ENCODE measurements at places on chromosomes 11 and 22.

GRCh38 chr11:133832991-133833897 is 12.1 kb downstream of the SPATA19 start:
- no peak for DNase-seq

DNA sequence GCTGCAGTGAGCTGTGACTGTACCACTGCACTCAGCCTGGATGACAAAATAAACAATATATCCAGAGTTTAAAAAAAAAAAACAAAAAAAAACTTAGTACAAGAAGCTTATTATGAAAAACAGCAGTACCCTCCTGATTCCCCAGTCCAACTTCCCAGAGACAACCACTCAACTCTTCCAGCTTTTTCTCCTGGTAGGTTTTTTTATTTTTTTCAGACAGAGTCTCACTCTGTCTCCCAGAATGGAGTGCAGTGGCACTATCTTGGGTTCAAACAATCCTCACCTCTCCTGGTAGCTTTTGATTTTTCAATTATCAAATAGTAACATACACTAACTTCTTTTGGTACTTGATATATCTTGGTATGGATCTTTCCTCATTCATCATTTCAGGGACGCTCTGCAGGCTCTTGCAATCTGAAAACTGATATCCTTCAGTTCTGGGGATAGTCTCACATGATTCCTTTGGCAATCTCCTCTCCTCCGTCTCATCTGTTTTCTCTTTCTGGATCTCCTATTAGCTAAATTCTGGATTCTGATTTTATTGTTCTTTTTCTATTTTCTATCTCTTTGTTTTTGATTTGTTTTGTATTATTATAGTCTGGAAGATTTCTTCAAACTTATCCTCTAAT is 44.9 kb downstream of the ALG9 start:
- DNase-seq = no peak

GRCh38 chr11:73614591-73614990 is 16.7 kb upstream of the FAM168A start:
- DNase-seq = no peak

DNA sequence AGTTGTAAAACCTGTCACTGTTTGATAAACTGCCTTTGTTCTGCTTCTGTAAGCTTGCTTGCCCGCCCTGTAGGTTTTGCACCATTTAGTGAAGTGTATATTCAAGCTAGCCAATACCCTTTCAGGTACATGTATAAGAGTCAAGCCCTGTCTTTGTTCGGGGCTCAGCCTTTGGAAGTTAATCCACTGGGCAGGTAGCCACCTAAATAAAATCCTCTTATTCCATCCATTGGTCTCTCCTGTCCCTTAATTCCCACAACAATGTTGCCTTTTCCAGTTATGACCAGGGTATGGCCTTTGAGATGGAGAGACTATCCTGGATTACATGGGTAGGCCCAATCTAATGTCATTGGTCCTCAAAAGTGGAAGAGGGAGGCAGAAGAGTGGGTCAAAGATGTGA is 34.0 kb downstream of the NXPE1 start:
- no peak for DNase-seq

GRCh38 chr11:66325263-66325671 is 8.4 kb upstream of the CD248 start:
- no peak for DNase-seq

DNA sequence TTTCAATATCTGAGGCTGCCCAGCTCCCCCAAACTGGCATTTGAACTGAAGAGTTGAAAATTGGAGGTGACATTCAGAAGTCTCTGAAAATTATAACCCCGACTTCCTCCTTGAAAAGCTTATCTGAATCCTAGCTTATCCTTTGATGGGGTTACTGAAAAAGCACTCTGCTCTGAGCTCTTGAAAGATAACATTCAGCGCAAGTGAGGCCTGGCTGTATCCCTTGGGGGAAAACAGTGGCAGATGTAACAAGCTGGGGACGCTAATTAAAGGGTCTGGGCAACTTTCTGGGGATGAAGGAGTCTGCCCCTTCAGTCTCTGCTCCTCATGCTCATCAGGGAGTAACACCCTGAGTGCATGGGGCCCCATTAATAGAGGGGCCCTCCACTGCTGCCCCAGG is 402.0 kb upstream of the CADM1 start:
- DNase-seq = no peak

DNA sequence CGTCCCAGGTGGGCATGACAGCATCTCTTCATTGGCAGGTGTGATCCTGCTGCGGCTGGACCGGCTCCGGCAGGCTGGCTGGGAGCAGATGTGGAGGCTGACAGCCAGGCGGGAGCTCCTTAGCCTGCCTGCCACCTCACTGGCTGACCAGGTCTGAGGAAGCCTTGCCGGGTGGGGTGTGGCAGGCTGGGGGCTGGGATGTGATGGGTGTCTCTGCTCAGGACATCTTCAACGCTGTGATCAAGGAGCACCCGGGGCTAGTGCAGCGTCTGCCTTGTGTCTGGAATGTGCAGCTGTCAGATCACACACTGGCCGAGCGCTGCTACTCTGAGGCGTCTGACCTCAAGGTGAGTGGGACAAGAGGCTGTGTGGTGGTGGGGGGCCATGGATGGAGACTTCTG is 3.5 kb downstream of the LARGE2 start:
- DNase-seq = no peak

DNA sequence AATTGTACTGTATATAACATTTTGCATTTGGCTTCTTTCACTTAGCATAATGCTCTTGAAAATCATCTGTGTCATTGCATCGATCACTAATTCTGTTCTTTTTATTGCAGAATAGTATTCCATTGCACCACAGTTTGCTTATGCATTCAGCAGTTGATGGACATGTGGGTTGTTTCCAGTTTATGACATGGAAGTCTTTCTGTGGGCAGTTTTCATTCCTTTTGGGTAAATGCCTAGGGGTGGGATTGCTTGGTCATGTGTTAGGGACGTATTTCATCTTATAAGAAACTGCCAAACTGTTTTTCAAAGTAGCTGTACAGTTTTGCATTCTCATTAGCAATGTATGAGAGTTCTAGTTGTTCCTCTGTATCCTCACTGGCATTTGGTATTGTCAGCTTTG is 127.0 kb downstream of the HIPK3 start:
- DNase-seq = no peak

DNA sequence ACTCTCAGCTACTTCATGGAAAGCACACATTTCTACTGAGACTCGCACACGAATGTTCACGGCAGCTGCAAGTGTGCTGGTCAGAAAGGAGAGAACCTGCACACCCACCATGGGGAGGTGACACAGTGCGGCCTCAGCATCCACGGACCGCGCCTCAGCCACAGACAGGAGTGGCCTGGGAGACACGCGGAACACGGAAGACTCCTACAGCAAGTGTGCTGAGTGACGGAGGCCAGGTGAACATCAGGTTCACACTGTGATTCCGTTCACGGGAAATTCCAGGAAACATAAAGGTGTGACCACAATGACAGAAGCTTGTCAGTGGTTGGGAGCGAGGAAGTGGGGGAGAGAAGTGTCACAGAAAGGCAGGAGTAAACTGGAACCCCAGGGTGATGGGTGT is 13.3 kb upstream of the MOB2 start:
- no peak for DNase-seq

- DNase-seq = no peak
Observed at GRCh38 chr11:60950933-60951605, 907 bp downstream of the SLC15A3 start.

DNA sequence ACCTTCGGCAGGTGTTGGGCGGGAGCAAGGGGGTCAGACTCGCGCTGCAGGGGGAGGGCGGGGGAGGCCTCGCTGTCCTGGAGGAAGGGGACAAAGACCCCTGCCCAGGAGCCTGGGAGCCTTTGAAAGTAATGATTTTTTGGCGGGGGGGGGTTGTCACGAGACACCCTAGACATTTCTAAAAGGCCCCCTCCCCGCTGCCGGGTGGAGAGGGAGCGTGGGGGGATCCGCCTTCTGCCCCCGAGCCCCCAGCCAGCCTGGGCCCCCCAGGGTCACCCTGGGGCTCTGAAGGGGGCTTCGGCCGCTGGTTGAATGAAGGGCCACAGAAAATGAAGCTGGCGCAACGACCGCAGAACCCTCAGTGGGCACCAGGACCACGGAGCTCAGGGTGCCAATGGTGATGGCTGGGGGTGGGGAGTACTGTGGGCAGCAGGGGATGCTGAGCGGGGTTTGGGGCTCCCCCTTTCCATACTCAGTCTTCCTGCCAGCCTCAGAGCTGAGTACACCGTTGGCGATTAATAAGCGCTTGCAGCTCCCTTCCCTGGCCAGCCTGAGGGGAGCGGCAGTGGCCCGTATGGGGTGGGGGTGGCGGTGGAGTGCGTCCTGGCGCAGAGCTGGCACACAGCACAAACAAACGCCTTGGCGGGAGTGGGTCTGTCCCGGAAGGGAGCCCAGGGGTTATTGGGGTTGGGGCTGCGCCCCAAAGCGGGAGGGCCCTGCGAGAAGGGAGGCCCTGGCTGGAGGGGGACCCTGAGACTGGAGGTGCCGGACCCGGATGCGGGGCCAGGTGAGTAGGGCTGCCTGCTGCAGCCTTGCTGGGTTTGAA is 1.2 kb upstream of the DUSP8 start:
- peak; percentile 53 for DNase-seq

DNA sequence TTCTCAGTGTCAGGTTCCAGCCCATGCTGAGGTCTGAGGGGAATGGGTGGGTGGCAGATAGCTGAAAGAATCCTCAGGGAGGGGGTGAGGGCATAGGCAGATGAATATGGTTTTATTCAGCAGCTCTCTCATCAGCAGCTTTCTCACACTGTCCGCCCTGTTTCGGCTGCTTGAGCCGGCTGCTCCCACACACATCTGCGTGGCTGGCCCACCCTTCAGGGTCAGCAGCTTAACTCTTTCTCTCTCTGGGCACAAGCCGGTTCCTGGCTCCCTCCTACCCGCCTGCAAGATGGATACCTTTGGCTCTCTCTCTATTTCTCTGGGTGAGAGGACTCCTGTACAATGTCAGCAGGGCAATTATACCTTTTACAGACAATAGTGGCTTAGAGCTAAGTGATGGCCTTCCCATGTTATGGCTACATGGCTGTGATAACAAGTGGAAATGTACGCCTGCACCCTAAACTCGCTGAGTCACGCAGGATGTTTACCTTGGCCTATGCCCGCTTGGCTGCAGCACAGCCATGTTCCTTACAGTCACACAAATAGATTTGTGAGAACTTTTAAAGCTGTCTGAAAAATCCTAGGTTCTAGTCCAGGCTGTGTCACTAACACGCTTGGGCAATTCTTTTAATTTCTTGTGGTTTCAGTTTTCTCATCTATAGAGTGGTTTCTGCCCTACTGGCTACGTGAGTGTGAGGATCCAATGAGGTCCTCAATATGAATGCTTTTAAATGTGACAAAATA is 4.1 kb downstream of the MMP20 start:
- no peak for DNase-seq

GRCh38 chr22:47632701-47633100 is 870.3 kb downstream of the TBC1D22A start:
- no peak for DNase-seq

DNA sequence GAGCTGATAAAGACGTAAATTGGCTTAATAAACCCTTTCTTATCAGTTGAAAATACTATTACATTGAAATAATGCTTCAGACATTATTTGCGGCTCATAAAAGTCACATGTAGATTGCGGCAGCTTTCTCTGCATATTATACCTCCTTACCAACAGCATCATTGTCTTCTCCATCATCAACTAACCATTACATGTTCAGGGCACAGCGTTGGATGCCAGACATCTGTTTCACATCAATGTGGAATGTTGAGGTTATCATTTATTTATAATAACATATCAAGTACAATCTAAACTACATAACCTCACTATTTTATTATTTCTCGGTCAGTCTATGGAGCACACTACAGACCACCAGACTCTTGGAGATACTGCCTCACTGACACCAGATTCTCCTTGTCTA is 573.8 kb upstream of the FAT3 start:
- no peak for DNase-seq

- no peak for DNase-seq
Observed at GRCh38 chr11:47469361-47470179, 20.6 kb upstream of the RAPSN start.

- no peak for DNase-seq
Observed at GRCh38 chr11:4465407-4465806, 16.3 kb downstream of the OR52K2 start.

DNA sequence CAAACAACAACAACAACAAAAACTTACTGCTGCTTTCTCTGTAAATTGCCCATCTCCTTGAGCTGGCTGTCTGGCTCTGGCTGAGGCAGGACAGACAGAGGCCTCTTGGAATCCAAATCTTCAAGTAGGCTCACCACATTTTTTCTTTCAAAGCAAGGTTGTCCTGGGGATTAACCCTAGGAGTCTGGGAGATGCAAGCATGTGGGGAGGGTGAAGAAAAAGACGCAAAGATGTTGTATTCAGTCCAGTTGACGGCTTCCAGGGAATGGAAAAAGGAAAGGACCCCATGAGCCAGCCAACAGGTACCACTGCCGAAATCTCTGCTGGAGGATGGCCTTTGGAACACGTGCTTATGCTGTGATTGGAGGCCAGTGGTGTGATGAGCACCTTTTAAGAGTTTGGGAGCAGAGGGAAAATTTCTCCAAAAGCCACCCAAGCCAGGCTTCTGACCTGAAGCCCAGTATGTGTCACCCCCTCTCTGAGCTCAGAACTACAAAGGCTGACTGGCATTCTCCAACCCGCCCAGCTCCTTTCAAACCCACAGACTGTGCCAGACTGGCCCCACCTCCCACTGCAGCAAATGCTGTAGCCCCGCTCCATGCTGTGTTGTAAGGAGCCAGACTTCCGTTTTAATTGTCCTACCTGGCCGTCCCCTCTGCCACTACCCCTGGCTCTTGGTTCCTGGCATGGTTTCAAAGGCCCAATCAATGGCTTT is 10.8 kb downstream of the BLID start:
- no peak for DNase-seq

DNA sequence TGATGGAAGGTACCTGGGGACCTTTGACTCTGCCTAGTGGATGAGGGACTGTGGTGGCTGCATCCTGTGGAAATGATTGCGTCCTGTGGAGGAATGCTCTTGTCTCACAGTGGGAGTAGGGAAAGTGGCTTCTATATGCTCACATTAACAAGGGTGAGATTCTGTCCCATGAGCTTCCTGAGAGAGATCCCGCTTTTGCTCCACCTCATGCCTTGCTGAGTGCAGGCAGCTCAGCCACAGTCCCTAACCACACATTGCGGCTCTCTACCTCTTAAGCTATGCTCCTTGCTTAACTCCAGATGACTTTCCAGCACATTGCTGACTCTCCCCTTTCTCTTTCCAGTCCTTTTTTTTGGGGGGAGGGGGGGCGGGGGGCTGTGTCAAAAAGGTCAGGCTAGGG is 45.0 kb downstream of the TEAD1 start:
- DNase-seq = no peak

DNA sequence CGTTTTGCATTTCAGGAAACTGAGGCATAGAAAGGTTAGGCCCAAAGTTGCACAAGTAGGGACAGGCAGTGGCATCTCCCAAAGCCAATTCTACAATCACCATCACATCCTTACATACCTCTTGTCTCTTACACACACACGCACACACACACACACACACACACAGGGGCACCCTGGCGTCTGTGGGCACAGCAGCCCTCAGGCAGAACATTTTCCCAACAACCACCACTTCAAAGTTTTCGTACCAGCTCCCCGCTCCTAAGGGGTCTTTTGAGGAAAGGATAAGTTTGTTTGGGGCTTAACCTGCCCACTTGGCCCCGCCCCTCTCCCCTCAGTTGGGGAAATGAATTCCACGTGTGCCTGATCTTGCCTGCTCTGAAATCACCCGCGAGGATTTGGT is 14.7 kb upstream of the LRRC32 start:
- DNase-seq = no peak

Data from activated B cell treated with CpG ODN at 0.5 μM for 24 hours (primary cell).